ENCODE measurements at places on chromosomes 1 and 21.

GRCh38 chr21:44996501-44996921 is 56.7 kb downstream of the SLX9 start:
- no peak for DNase-seq

DNA sequence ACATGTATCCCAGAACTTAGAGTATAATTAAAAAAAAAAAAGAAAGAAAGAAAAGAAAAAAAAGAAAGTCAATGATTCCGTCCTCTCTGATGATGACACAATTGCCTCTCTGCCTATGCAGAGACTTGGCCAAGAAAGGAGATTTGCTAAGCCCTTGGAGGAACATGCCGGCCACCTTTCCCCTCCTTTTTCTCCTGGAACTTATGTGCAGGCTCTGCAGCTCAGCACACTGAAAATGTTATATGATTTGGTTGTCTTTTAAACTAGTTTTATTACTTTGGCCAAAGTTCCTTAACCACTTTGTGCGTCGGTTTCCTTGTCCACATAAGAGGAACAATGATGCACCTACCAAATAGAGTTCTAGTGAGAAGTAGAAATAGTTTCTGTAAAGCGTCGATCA is 111.4 kb upstream of the ZNF644 start:
- DNase-seq: no peak

DNA sequence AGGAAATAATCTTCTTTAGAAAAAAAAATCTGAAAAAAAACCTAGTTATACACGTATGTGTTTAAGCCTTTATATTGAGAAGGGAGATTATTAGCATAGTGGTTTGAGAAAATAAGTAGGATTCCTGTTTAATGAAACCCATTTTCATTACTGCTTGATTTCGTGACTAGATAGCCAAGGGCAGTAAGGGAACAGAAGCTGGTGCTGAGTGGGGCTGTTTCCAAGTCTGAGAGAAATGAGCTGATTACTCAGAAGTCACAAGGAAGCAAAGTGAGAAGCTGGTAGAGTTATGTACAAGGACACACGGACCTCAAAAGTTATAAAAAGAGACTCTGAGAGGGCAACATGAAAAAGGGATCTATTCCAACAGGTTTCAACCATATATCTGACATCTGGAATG is 256.5 kb downstream of the TTLL7 start:
- DNase-seq: no peak

- no peak for DNase-seq
Measured at GRCh38 chr1:47441450-47442106, 3.7 kb downstream of the FOXD2 start.

GRCh38 chr21:45985471-45986315 is 4.1 kb downstream of the COL6A1 start:
- DNase-seq: no peak

DNA sequence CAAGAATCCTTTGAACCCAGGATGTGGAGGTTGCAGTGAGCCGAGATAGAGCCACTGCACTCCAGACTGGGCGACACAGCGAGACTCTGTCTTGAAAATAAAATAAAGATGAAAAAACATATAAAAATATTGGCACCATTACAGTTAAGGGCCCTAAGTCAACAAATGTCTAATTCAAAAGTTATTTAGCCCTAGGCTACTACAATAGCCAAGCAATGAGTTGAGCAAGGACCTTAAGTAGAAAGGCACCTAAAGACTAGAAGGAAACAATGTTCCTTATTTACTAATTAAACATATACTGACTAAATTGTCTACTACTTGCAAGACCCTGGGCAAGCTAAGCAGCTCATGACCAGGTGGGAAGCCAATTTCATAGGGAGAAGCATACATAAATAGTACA is 4.1 kb downstream of the PIK3R3 start:
- no peak for DNase-seq

GRCh38 chr1:20665726-20666125 is 4.6 kb upstream of the DDOST start:
- DNase-seq: no peak

DNA sequence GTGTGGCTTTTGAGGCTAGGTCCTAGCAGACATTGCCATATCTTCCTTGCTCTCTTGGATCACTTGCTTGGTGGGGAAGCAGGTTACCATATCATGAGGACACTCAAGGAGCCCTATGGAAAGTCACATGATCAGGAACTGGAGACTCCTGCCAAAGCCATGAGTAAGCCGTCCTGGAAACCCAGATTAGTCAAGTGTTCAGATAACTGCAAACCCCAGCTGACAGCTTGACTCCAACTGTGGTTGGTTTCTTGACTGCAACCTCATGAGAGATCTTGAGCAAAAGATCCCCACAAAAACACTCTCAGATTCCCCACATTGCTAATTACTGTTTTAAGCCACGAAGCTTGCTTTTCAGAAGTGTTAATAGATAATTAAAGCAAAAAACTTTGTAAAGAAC is 58.6 kb downstream of the CACNA1E start:
- no peak for DNase-seq

- DNase-seq: no peak
Measured at GRCh38 chr1:170970256-170970655, 34.9 kb downstream of the MROH9 start.

DNA sequence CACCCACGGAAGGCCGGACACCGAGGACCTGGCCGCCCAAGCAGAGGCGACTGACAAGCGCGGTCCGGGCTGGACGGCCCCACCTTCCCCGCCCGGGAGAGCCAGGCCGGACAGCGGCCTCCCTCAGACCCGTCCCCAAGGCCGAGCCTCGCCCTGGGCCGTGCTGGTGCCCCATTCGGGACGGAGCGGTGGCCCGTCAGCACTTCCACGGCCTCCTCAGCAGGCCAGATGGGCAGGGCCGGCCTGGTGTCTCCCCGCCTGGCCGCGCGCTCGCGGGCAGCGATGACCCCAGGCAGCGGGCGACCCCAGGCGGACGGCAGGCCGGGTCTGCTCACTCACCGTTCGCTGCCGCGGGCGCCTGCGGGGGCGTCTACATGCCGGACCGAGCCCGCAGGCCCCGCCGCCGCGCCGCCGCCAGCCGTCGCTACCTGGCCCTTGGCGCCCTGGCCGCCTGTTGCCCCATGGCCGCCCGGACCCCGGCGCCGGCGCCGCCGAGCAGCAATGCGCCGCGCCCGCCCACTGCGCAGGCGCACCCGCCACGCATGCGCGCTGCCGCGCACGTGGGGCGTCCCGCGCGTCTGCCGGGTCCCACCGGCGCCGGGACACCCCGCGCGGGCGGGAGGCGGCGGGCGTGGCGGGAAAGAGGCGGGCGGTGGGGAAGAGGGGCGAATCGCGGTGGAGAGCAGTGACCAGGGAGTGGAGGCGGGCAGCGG is at the start of gene NADK:
Gene NADK, minus strand, starts transcription at position 521 of the 713 bp plus-strand sequence. CDS start 13,064 bp downstream, outside the sequence.
- DNase-seq: peak; percentile 45

DNA sequence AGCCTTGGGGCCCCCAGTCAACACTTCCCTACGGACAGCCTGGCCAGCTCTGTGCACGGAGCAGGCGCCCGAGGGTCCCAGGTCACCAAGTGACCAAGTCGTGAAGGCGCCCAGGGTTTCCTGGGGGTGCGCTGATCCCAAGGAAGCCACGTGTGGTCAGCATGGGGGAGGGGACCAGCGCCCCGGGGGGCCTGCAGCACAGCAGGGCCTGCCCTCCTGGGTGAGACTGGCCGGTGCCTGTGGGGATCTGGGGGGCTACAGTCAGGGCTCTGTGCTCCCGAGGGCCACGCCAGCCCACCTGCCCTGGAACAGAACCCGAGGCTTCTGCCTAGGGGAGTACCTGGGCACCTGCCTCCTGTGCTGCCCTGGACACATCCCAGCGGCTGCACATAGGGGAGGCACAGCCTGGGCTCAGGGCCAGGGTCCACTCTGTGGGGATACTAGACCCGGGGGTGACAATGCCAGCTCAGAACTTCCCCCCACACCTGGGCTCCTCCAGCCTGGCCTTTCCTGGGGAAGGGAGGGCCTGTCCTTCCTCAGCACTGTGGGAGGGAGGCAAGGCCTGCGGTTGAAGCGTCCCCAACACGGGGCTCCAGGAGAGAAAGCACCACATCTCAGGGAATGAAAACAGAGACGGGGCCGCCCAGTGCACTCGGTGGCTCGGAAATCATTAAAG is 6.2 kb upstream of the POFUT2 start:
- no peak for DNase-seq

- no peak for DNase-seq
Measured at GRCh38 chr1:1975535-1975934, 28.1 kb downstream of the CFAP74 start.

DNA sequence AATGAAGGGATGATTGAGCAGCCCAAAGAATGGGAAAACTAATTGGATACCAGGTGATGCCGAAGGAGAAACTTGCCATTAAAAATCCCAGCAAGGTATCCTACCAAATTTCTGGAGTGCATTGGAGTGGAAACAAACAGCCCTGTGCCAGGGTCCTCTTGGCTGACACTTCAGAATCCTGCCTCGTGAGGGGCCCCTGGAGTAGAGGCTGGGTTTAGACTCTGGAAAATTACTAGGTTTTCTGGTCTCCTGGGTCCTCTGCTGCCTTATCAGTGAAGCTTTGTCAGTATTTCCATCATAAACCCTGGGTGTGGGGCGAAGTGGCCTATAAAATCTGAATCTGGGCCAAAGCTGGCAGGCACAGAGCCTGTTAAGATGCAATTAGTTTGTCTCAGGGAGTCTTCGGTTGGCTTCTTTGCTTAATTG is 289.2 kb upstream of the USP24 start:
- DNase-seq: no peak

GRCh38 chr1:175206687-175207086 is 14.1 kb upstream of the KIAA0040 start:
- no peak for DNase-seq

- no peak for DNase-seq
Measured at GRCh38 chr1:36842448-36842847, 191.9 kb downstream of the GRIK3 start.

GRCh38 chr1:30691480-30691879 is 31.9 kb downstream of the MATN1 start:
- no peak for DNase-seq

GRCh38 chr1:23977187-23977853 is 2.8 kb downstream of the SRSF10 start:
- DNase-seq: no peak

GRCh38 chr21:45152265-45152746 is 77.9 kb downstream of the ADARB1 start:
- DNase-seq: peak; percentile 45

DNA sequence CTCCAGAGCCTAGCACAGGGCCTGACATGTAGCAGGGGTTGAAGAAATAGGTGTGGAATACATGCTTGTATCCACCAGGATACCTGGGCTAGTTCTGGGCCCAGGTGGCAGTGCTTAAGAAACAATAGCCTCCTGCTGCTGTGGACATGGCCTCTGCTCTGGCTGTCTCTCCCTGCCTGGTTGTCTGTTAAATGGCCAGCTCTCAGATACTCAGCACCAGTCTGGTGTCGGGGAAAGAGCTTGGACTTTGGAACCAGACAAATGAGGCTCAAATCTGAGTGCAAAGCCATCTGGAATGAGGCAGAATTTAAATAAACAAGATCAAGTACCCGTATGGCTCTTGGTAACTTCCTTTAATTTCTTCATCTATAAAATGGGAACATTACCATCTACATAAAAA is 31.5 kb downstream of the SESN2 start:
- no peak for DNase-seq

DNA sequence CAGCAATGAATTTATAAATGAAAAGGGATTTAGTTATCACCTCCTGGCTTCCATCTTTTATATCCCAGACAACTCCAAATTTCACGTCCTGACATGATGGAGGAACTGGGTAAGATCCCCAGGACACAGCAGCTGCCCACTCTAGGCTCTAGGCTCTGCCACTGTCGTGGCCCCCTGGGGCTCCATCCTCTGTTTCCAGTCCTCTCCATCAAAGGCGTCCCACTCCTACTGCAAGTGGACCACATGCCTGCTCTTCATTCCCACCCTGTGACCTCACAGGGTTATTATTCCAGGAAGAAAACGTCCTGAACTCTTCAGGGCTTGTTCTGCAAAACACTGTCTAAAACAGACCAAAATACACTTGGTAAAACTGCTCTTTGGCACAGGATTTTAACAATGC is 11.9 kb downstream of the URB1 start:
- no peak for DNase-seq

DNA sequence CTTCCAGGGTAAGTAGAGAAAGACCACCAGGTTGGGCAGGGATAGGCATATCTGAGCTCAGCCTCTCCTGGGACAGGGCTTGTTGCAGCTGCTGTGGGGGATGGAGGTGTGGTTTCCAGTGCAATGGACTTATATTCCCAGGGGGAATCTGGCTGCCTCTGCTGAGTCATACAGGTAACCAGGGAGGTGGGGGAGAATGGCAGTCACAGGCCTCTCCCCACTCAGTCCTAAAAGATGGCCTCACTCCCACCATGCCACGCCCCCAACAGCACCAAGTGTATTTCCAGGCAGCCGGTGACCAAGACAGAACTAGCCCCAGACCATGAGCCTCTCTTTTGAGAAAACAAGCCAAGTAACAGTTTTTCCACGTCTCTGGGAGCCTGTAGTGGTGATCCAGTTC is 1240.7 kb downstream of the BRINP3 start:
- no peak for DNase-seq

DNA sequence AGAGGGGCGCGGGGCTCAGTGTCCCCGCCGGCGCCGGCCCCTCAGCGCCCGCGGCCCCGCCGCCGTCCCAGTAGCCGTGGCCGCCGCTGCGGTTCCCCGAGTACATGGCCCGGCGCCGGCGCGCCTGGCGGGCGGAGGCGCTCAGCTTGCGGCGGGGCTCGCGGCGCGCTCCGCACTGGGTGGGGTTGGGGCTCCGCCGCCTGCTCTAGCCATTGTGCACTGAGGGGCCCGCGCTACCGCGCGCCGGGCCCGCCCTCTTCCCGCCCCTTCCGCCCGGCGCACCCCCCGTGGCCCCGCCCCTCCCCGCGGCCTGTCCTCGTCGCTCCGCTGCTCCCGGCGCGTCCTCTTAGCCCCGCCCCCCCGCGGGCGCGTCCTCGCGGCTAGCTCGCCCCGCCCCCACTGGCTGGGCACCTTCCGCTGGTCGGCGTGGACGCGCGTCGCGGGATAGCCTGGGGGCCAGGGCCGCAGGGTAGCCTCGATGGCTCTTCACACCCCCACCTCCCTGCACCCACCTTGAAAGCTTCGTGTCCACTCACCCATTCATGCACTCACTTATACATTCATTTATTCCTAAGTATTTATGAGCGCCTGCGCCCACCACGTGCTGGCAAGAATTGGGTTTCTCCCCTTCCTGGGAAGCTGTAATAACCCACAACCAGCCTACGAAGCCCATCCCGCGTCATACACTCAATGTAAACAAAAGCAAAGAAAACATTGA is at the start of the genes CHML and OPN3:
Gene CHML, minus strand, starts transcription at position 221 of the 718 bp plus-strand sequence. CDS start 4,603 bp downstream, outside the sequence.
Gene OPN3, minus strand, starts transcription at position 221 of the 718 bp plus-strand sequence. Its CDS starts 115 bp downstream, at position 106.
- peak; percentile 82 for DNase-seq
